ENCODE measurements at places on chromosomes 2 and 18. TPM values are rescaled to one million over a fixed set of nuclear protein-coding genes. Genes with fewer than 3 reads are reported as not detected.

Gene KCNG2
- polyA plus RNA-seq, result 0.46 TPM

GRCh38 chr2:128406736-128407554, 88.3 kb upstream of the HS6ST1 start:
- no peak for DNase-seq

- DNase-seq, result no peak
These were observed 174.4 kb upstream of the ERBB4 start for GRCh38 chr2:212712991-212713390.

GRCh38 chr2:224357098-224357901, 44.6 kb downstream of the FAM124B start:
- DNase-seq, result peak; percentile 32

DNA sequence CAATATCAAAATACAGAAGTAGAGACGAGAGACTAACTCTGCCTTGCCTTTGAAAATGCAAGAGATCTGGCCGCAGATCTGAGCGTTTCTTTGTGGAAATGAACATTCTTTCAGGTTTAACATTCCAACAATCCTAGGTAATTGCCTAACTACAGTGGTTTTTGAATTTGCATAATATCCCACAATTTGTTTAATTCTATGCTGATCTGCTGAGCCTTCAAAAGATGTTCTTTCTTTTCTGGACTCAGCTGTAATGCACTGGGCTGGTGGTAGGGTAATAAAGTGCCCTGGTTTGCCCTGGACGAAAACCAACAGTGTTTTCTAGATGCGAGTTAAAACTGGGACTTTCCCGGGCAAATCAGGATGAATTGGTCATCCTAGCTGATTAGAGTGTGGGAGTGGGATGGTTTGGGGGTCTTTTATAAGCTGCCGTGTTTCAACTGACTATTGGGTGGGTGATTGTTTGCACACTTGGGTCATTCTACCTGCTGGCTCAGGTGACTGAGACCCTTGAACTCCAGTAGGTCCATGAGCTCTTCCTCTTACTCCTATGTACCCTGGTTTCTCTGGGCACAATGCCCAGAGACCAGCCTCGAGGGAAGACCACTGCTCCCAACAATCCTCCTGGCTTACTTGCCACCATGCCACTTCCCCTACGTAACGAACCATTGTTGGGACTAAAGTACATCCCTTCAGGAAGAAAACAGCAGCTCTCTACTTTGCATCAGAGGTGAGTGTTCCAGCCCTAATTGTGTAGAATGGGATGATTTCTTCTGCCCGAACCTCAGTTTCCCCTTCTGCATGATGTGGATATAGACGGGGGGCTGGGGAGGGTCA, 3.4 kb upstream of the PAX8 start:
- no peak for DNase-seq
